ENCODE measurements at places on chromosomes 11 and 22.

GRCh38 chr22:31055635-31056159, 25.4 kb upstream of the SMTN start:
- DNase-seq: peak; percentile 99

GRCh38 chr11:65390996-65391395, 4.6 kb downstream of the FRMD8 start:
- DNase-seq: no peak

GRCh38 chr11:5065027-5065426, 4.3 kb upstream of the OR52E1 start:
- no peak for DNase-seq

- no peak for DNase-seq
These were observed 10.2 kb upstream of the ARHGAP42 start for GRCh38 chr11:100676901-100677300.

GRCh38 chr11:9001736-9002135, 2.1 kb downstream of the NRIP3 start:
- no peak for DNase-seq

- peak; percentile 59 for DNase-seq
These were observed 76.8 kb downstream of the C11orf58 start for GRCh38 chr11:16815047-16815767.

- DNase-seq: no peak
These were observed 1231.7 kb downstream of the LRRC4C start for GRCh38 chr11:40227730-40228129.

DNA sequence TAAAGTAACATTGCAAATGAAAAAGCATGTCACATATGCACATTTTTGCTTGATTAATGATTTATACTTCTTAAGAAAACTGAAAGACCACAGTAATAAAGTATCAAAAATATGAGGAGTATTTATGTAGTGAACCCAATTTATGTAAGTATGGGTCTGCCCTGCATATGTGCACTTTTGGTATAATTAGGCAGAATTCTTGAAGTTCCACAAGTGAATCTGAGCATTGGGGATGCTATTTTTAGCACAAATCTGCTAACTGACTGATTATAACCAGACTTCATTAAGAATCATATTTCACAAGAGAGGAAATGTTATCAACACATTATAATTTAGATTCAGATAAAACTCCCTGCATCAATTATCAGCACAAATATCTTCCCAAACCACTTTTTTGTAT, 407.1 kb upstream of the LRRC4C start:
- no peak for DNase-seq

DNA sequence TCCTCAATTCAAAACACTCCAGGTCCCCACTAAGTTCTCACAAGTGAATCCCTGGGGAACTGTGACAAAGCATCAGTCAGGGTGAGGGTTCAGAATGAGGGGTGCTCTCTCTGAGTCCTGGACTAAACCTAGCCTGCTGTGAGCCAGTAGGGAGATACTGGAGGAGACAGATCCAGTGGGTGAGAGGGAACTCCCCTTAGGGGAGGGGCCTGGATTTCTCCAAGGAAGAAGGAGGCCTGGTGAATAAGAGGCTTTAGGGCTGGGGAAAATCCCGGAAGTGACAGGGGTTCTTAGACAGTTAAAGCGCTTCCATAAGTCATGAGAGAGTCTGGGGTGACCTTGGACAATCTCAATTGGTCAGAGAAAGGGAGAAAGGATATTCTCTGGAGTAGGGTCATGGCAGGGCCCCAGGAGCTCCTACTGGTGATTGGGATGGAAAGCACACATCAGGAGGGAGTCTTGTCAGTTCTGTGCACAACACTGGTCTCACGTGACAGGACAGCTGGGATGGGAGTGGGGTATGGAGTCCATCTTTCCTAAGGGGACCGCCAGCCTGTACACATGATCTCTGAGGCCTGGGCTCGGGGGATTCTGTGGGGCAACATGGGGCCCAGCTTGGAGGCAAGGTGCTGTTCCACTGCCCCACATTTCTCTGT, 1.5 kb downstream of the TBC1D10A start:
- DNase-seq: peak; percentile 6

DNA sequence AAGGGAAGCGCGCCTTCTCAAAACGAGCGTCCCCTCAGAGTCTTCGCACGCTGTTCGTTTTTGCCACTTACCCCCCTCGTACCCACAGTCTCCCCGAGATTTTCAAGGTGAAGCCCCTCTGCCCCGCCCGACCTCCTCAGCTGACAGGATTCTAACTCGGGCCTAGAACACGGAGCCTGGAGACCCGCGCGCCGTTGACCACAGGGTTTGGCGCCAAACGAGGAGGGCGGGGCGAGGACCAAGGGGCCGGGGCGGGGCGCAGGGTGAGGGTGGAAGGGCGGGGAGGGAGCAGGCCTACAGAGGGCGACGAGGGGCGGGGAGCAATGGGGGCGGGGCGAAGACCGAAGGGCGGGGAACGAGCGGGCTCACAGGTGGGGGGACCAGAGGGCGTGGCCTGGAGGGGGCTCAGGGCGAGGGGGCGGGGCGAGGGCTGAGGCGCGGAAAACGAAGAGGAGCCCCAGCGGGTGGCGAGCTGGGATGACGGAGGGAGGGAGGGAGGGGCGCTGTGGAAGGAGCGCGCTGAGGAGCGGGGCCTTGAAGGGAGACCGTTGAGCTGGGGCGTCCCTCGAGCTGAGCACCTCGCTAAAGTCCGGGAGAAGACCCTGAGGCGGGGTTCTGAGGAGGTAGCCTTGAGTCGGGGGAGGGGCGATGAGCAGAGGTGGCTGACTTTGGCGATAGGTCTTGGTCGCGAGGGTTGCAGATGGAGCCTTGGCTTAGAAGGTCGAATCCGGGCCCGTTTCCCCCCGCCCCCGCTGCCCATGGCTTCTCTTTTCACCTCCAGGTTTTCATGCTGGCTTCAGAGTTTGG, at the start of gene DMC1:
Gene DMC1, minus strand, starts transcription at position 212 of the 807 bp plus-strand sequence. CDS start 1,927 bp downstream, outside the sequence.
- peak; percentile 94 for DNase-seq

- peak; percentile 49 for DNase-seq
These were observed 407.0 kb upstream of the B3GAT1 start for GRCh38 chr11:134819041-134819440.

DNA sequence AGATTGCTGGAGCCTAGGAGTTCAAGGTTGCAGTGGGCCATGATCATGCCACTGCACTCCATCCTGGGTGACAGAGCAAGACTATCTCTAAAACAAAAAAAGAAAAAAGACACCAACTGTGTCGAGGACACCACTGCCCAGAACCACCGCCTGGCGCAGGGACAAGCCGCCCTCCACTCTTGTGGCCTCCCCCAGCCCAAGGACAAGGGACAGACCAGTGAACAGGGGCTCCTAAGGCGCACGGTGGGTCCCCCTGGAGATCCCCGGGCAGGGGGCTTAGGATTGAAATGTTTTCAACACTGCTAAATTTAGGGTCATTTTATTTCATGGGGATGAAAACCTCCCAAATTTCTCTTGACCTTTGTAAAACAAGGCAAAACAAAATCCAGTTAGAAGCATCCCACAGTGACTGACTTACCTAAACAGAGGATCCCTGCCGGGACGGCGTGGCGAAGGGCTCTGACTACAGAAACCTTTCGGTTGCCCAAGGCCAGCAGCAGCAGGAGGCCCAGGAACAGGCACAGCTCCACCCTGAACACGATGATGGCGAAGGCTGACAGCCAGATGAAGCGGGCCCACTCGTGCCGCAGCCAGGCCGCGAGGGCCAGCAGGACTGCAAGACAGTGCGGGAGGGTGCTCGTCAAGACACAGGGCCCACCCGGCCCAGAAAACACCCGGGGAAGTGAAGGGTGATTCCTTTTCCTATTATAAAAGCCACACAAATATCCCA, 8.6 kb downstream of the ALG12 start:
- DNase-seq: no peak

- DNase-seq: peak; percentile 75
These were observed 19.8 kb upstream of the ABCC8 start for GRCh38 chr11:17496406-17496805.

- no peak for DNase-seq
These were observed 99.7 kb upstream of the VPREB1 start for GRCh38 chr22:22144858-22145257.

DNA sequence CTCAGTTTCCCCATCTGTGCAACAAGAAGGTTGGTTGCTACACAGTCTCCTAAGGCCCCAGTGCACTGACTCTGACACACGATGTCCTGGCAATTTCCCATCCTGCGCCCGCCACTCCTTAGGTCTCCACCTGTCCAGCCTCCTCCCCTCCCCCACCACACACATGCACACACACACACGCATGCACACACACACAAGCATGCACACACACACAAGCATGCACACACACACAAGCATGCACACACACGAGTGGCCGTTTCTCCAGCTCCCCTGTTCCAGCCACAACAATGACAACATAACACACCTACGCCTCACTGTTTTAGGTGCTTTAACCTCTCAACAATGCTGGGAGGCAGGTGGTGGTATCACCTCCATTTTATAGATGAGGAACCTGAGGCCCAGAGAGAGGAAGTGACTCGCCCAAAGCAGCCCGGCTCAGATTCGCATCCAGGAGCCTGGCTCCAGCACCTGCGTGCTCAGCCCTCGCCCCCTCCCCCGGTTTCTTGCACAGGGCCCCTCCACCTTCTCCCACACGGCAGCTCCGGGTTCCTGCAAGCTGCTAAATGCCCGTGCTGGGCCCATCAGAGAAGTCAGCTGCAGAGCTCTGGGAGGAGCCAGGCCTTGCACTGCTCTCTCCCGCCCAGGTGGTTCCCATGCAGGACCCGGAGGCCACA, 13.0 kb downstream of the CYTH4 start:
- no peak for DNase-seq

DNA sequence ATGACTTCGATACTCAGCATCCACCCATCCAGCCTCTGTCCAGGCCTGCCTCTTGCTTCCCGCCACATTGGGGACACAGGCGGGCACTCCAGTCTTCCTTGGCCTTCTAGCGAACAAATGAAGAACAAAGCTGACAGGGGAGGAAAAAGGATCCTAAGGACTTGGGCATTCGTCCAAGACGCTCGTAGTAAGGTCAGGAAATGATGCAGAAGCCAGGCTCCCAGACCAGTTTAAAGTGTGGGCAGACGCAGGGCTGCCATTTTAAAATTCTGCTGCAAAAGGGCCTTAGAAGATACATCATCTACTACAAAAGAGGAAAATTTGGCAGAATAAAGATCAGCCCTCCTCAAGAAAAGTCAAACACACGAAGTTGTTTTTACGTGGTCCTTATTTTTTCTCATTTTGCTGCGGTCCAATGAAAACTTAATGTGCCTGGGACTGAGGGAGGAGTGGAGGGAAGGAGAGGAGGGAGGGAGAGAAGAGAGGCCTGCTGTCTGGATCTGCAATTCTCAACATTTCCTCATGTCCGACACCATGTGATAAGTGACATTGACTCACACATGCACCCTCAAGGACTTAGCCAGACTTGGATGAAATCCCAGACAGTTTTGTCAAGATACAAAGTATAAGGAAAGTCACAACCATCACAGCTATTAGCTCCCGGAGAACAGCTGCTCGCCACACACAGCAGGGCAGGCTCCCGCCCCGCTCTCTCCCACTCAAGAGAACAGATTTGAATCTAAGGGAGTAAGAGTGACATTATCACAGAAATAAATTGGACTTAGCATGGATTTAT, 5.7 kb downstream of the DNAL4 start:
- peak; percentile 96 for DNase-seq

GRCh38 chr11:13277768-13278608, at the start of gene BMAL1:
Gene BMAL1, plus strand, starts transcription at chr11:13277790. Its CDS starts 76,519 bp downstream, at chr11:13354309.
- DNase-seq: no peak

DNA sequence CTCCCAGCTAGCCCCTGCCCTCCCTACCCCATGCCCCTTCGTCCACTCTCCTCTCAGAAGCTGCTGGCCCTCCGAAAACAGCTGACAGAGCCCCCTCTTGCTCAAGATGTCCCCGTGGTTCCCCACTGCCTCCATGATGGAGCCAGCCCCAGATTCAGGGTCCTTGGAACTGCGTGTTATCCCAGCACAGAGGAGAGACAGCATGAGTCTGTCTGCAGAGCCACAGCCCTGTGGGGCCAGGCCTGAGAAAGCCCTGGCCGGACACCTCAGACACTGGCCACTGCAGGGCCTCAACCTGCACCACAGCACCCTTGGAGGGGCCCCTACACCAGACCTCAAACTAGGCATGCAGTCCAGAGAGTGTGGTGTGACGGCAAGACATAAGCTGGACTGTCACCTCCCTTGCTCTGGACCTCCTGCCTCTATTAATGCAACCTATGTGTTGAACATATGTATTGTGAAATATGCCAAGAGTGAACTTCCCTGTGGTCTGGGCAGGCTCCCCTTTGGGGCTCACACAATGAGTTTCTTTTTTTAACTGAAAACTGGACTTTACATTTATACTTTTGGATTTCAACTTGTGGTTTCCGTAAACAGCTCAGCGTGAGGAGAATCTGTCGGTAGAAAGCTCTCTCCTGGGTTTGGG, 9.6 kb downstream of the PNPLA5 start:
- DNase-seq: no peak

DNA sequence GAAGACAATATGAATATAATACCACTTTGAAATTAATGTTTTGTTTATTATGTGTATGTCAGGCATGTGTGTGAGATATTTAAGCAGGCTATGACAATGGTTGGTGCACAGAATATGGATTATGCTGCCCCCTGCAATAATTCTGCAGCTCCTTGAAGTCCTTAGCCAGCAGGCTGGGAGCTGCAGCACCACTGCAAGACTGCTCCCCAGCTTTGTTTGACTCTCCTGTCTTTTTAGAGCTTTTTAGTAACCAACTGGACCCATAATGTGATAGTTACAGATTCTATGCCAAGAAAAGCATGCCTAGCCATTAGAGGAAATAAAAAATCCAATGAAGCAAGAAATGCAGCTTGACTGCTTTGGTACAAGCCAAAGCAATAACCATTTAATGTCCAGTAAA, 535.1 kb downstream of the TMEM135 start:
- DNase-seq: no peak

GRCh38 chr11:71495286-71496230, 31.5 kb upstream of the KRTAP5-7 start:
- DNase-seq: no peak

- no peak for DNase-seq
These were observed 23.5 kb downstream of the CERK start for GRCh38 chr22:46714550-46714949.

DNA sequence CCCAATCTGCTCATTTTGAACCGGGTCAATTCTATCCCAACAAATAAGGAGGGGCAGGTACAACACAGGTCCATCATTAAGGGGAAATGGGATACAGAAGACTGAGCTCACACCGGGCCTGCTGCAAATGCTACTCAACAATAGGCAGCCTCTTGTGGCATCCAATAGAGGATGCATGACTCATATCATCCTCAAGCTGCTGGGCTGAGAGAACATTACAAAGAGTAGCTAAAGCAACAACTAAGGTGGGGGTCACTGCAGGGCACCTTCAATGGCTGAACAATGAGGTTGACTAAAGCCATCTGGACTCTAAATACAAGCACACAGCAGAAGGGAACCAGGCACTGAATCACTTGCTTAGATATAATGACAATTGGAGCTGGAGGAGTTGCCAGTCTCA, 130.1 kb upstream of the SYN3 start:
- no peak for DNase-seq

GRCh38 chr22:24515027-24515338, 19.9 kb downstream of the UPB1 start:
- DNase-seq: no peak

GRCh38 chr22:41818596-41818995, 14.3 kb upstream of the SREBF2 start:
- no peak for DNase-seq

Measured in cardiac muscle cell (in vitro differentiated cells and primary cell).